ENCODE measurements at places on chromosomes 3 and 15.

DNA sequence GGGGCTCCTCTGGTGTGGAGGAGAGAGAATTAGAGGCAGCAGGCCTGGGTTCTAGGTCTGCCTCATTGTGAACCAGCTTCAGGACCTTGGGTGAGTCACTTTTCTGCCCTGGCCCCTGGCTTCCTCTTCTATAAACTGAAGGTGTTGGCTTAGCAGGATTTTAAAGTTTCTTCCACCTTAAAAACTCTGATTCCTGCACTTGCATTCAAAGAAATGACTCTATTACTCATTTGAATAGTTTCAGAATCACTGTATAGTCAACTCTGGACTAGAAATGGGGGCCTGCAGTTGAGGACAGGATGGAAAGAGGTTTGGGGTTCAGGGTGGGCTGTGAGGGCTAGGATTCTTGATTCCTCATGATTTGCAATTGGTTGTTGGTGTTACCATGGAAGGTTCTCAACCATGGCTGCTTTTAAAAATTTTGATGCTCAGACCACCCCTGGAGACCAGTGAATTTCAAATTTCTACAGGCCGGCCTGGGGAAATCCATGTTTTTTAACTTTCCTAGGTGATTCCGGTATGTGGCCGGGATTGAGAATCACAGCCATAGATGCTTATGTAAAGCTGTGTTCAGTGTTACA lies 19.9 kb downstream of the SMAD3 start:
- DNase-seq, result peak; percentile 59

DNA sequence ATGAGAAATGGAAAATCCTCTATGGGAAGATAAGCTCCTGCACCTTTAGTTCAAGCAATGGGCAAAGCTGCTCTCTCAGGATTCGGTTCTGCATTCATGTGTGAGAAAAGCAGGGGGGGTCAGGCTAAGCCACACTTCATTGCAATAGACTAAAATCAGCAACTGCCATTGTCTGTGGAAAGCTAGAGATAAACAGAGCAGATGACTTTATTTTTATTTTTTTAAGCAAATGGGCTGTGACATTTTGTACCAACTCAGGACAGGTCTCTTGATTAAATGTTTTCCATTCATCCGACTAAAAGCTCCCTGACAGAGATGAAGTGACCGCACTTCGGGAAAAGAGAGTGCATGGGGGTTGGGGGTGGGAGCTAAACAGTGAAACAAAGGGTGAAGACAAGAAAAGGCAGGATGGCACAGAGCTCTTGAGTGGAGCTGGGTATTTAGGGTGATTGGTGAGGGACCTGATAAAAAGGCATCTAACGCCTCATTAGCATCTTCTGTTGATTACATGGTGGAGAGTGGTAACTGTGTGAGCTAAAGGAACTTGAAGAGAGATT lies 987.4 kb downstream of the TUSC7 start:
- DNase-seq, result no peak

DNA sequence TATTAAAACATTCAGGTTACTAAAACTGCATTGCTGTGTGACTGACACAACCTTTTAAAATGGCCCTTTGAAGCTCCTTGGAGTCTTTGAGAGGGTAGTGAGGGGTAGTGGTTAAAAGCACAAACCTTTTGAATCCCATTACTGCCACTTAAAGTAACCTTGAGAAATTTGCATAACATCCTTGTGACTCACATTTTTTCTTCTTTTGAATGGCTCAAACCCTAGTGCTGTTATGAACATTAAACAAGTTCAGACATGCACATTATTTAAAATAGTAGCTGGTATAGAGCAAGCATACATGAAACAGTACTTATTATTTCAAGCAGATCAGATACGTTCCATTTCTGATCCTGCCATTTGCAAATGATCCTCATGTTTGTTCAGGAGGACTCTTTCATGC lies 3.7 kb upstream of the CLDN1 start:
- DNase-seq, result no peak

DNA sequence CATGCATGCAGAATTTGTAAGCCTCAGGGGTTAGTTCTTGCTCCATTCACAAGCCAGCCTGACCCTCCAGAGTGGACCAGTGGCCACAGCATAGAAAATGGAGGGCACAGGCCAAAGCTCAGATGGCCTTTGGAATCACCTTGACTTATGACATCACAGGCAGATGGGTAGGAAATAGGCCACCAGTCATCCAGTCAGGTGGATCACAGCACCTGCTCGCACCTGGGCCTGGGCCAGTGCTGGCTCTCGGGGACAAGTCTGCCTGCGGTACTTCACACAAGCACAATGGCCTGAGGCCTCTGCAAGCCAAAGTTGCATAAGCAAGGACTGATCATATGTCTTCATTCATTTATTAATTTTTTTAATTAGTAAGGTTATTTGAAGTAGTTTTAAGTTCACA lies 39.3 kb downstream of the PPCDC start:
- DNase-seq, result no peak

- peak; percentile 44 for DNase-seq
These were observed 2.9 kb upstream of the USP3 start for GRCh38 chr15:63501256-63502089.

- DNase-seq, result no peak
These were observed 24.6 kb downstream of the GTF2E1 start for GRCh38 chr3:120767106-120767505.

- no peak for DNase-seq
These were observed 892.3 kb downstream of the CADM2 start for GRCh38 chr3:85851071-85851470.

Measured in CD4-positive, alpha-beta T cell treated with Interleukin-6 for 4 hours (primary cell).